Hematopoietic multipotent progenitor cell treated with erythropoietin and hydrocortisone succinate and interleukin-3 and kit ligand, for 6 days (in vitro differentiated cells): ENCODE measurements at places on chromosomes 2 and 18.

GRCh38 chr2:218985325-218986091 lies 524 bp upstream of the FEV start:
- no peak for DNase-seq

GRCh38 chr2:27747827-27748352 lies 23.6 kb upstream of the MRPL33 start:
- DNase-seq, result no peak

DNA sequence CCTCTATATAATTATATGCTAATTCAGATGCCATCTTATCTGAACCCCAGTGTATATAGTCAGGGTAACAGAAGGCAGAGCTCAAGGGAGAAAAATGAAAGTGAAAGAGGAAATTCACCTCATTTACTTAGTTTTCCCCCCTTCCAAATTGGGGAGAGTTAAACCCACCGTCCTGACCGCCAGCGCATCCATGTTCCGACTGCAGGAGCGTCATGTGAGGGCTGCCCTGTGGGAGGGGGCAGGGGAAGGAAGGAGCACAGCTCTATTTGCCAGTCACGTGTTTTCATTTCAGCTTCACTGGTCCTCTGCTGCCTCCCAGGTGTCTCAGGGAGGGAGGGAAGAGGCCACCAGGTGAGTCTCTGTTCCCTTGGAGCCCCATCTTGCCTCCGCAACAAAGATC lies 13.2 kb downstream of the CNNM4 start:
- peak; percentile 61 for DNase-seq

DNA sequence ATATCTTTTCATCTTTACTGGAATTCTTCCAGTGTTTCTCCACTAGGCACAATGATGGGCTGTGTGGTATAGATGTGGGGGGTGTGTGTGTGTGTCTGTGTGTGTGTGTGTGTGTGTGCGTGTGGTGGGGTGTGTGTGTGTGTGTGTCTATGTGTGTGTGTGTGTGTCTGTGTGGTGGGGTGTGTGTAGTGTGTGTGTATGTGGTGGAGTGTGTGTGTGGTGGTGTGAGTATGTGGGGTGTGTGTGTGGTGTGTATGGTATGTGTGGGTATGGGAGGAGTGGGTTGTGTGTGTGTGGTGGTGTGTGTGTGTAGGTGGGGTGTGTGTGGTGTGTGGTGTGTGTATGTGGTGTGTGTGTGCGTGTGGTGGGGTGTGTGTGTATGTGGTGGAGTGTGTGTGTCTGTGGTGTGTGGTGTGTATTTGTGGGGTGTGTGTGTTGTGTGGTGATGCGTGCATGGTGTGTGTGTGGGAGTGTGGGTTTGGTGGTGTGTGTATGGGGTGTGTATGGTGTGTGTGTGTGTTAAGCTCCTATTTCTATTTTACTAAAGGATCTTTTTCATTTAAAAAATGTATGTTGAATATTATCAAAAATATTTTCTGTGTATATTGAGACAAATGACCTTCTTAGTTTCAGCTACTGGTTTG lies 84.2 kb downstream of the IRS1 start:
- DNase-seq, result no peak

- DNase-seq, result no peak
Observed at GRCh38 chr18:28666216-28666615, 489.3 kb upstream of the CDH2 start.

- no peak for DNase-seq
Observed at GRCh38 chr2:654896-655295, 22.3 kb downstream of the TMEM18 start.

- DNase-seq, result no peak
Observed at GRCh38 chr2:172323861-172324597, 103.4 kb upstream of the ITGA6 start.

DNA sequence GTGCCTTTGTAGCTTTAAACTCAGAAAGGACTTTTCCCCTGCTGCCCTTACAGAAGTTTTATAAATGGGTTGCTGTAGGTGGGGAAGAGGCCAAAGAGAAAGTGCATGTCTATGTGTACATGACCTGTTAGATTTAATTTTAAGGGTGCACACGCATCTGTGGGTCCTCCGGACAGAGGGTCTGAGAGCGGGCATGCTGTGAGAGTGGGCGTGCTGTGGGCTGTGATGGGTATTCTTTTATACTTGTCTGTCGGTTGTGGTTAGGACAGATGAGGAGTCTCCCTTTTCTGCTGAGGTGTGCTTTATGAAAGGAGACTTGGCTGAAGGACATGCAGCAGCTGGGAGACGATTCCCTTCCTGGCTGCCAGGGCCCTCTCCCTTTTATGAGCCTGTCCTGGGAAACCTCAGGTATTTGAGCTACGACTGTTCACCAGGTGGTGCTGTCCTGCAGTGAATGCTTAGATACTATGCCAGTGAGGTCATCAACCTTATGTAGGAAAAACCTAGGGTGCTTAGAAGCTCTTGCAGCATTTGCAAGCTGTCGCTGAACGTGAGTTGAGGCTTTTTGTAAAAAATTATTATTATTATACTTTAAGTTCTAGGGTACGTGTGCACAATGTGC lies 67.5 kb downstream of the TANC1 start:
- DNase-seq, result peak; percentile 53

GRCh38 chr2:230942920-230943896 lies 18.2 kb upstream of the GPR55 start:
- DNase-seq, result peak; percentile 58

- DNase-seq, result no peak
Observed at GRCh38 chr2:6072276-6072675, 380.1 kb downstream of the SOX11 start.

DNA sequence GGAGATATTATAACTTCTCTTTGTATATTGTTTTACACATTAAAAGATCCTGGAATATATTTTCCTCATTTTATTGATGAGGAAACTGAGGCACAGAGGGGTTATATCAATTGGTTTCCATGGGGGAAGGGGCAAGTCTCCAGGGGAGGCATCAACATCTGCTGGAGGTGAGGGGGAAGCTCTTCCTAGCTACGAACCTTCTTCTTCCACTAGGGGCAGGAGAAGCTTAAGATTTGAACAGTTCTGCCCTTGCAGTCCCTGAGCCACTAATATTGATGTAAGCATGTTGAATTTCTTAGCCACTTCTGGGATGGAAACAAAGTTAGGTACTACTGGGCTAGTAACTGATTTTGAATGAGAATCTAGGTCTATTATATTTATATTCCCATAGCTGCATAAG lies 140.1 kb upstream of the AQP4 start:
- peak; percentile 40 for DNase-seq

DNA sequence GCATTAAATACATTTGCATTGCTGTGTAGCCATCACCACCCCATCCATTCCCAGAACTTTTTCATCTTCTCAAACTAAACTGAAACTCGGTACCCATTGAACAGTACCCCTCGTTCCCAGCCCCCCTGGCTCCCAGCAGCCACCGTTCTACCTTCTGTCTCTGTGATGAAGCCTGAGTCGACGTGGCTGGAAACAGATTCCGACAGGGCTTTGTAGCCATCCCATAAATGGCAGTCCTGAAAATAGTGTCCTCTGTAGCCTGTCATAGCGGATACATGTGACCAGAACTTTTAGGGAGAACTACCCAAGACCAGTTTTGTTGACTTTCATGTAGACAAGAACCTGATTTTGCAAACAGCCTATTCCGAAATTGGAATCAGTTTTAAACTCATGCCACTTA lies 59.1 kb downstream of the TSHZ1 start:
- DNase-seq, result no peak

- DNase-seq, result peak; percentile 71
Observed at GRCh38 chr2:240250985-240251847, 110.8 kb upstream of the OTOS start.

GRCh38 chr2:7515327-7515726 lies 598.1 kb downstream of the RNF144A start:
- DNase-seq, result no peak

DNA sequence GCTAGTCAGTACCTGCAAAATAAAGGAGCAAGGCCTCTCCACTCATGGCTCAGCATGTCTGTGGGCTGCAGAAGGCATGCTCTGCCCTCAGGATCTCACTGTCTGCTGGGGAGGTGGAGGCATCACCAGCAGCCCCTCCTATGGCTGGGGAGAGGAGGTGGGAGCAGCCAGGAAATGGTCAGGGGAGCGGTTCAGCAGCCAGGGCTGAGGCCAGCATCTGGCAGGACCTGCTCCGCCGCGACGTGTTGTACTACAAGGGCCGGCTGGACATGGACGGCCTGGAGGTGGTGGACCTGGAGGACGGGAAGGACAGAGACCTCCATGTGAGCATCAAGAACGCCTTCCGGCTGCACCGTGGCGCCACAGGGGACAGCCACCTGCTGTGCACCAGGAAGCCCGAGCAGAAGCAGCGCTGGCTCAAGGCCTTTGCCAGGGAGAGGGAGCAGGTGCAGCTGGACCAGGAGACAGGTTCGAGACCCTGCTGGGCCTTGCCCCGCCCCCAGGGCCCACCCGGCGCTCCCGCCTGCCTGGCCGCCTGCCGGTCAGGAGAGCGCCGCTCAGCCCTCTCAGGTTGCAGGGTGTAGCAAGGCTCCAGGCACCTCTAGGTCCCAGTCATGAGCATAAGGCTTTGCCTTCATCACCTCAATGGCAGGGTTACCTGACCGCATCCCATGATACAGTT lies 49.0 kb downstream of the FAM168B start:
- DNase-seq, result no peak

DNA sequence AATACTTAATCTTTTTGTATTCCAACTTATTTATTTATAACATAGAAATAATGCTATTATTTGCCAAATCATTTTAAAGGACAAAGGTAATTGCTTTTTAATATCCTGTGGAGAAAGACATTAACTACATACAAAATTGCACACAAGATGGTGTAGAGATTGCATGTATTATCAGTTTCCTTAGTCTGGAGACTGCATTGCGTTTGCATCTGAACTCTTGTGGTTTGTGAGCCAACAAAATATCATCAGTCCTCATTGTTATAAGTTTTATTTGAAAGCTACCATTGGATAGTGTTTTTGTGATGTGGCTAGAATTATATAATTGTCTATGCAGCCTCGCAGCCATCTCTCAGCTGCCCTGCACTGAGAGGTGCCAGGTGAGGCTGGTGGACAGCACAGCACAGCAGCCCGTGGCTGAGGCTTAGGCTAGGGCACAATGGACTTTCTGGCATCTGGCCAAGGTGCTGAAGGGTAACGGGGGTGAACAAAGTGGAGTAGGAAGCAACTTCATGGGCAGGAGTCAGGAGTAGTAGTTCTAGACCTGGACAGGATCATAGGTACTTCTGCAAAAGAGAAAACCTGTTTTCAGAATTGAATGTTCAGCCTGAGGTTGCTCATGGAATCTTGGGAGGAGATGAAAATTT lies 15.1 kb downstream of the RASGRP3 start:
- peak; percentile 46 for DNase-seq

- peak; percentile 29 for DNase-seq
Observed at GRCh38 chr2:158043181-158043948, 58.3 kb upstream of the UPP2 start.

- DNase-seq, result no peak
Observed at GRCh38 chr18:63071701-63072141, 247.8 kb downstream of the BCL2 start.

- DNase-seq, result no peak
Observed at GRCh38 chr2:55155764-55156281, 76.3 kb downstream of the CLHC1 start.

DNA sequence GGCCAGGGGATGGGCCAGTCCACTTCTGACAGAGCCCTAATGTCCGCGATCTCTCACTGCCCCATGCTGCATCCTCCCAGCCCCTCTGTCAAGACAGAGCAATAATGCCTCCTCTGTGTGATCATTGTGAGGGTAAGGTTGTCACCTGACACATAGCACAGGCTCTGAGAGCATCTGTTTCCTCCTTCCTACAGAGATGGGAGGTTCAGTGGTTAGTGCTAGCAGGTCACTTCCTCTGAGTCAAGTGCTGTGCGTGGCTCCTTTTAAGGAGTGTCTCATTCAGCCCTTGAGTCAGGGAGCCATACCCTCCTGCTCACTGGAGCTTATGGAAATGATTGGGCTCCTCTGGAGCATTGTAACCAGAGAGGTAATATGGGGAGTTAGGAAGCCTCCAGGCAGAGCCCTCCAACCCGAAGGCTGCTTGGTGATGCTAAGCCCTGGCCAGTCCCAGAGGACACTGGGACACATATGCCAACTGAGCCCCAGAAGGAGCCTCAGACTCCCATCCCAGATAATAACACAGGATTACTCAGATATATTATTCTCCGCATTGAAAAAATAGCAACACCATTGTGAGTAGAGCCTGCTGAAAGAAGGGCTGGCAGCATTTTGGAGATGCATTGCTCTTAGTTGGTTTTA lies 189.0 kb downstream of the GALNT1 start:
- no peak for DNase-seq

DNA sequence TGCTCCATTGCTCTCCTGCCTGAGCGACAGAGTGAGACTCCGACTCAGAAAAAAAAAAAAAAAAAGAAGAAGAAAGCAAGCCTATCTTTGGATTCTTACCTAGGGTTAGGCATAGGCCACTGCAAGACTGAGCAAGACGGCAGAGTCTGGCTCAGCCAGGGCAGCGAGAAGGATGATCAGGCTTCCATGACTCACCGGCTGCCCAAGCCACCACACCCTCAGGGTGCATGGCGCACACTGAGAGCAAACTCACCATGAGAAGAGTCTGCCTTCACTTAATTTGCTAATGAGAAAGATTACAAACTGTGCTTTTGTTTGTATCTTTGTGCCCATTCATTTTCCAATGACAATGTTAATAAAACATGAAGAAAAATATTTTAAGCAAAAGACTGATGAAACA lies 8.2 kb downstream of the FAM110C start:
- DNase-seq, result no peak

DNA sequence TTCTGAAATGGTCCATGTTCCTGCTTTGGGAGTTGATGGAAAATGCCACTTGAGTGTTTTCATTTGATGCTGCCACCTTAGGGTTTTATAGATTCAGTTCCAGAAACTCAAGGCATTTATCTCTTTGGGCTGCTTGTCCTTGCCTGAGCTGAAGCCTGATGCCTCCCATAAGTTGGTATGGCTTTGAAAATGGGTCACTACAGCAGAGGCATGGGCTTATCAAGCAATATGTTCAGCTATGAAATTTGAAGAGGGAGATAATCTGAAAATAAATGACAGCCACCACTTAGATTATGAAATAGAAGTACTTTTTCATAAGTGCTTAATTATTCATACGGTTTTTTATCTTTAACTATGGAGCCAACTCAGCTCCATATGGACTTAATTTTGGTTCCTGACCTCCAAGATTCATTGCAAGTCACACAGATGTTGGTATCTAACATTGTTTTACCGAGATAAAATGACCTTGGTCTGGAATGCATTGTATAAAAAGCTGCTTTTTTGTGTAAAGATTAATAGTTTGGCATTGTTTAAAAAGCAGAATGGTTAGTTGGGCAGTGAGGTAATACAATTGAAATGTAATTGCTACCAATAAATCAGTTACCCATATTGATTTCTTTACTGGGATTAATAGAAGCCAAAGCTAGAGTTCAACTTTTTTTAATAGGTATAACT lies 4.5 kb downstream of the SLC14A1 start:
- DNase-seq, result peak; percentile 29

GRCh38 chr2:200373973-200374416 lies 67.5 kb downstream of the SPATS2L start:
- DNase-seq, result peak; percentile 44
